ENCODE measurements at places on chromosomes 7 and 10.

DNA sequence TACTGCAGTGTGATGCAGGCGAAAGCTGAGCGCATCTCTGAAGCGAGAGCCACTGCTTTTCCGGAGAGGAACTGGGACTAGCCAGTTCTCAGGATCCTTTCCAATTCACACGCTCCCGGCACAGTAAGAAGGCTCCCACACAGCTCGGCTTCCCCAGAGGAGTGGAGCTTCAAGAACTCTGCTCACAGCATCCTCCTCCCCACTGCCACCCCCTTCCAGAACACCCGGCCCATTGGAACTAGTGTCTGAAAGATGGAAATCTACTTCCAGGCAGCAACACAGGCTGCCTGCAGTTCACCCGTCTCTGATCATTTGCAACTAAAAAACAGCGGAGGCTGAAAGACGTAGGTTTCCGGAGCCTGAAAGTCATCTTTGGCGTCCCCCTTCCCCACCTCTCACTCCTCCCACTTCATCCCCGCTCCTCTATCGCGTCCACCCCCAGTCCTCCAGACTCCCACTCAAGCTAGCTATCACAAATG, at the start of gene DGKB:
TSS of gene DGKB (minus strand) at position 163 of the 479 bp plus-strand sequence.
- H3K4me3 ChIP-seq = no peak within 1 kb of the TSS
- no peaks in the 10 kb centered on the region for H3K36me3 ChIP-seq
- no peak within 1 kb of the TSS for H3K27ac ChIP-seq
- no peak for DNase-seq

GRCh38 chr7:158311791-158312190, 275.8 kb downstream of the PTPRN2 start:
- no peak overlapping the region for H3K27ac ChIP-seq
- H3K36me3 ChIP-seq = no peaks in the 10 kb centered on the region

GRCh38 chr10:71613261-71613777, 106.3 kb downstream of the C10orf105 start:
- H3K27me3 ChIP-seq = no peaks in the 10 kb centered on the region
- H3K36me3 ChIP-seq = no peaks in the 10 kb centered on the region
- H3K4me3 ChIP-seq = no peak overlapping the region
- H3K27ac ChIP-seq = no peak overlapping the region
- no peak for DNase-seq

DNA sequence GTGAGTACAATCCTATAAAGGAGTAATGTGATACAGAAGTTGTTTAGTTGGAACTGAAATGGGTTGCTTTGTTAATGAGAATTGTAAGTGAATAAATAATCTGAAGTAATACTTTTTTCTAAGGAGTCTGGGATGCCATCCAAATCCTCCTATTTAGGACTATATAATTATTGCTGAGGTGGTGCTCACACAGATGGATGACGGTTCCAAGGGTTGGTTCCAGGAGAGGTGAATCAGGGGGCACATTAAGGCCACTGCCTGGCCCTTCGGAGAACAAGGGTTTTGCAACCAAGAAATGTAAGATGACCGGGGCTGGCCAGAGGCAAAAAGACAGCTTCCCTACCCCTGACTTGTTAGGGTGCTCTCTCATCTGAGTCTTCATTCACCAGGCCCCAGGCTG, 352.7 kb downstream of the PHTF2 start:
- no peaks in the 10 kb centered on the region for H3K36me3 ChIP-seq
- H3K4me3 ChIP-seq = no peak overlapping the region
- H3K27ac ChIP-seq = no peak overlapping the region
- DNase-seq = no peak
- H3K4me1 ChIP-seq = no peaks in the 10 kb centered on the region

DNA sequence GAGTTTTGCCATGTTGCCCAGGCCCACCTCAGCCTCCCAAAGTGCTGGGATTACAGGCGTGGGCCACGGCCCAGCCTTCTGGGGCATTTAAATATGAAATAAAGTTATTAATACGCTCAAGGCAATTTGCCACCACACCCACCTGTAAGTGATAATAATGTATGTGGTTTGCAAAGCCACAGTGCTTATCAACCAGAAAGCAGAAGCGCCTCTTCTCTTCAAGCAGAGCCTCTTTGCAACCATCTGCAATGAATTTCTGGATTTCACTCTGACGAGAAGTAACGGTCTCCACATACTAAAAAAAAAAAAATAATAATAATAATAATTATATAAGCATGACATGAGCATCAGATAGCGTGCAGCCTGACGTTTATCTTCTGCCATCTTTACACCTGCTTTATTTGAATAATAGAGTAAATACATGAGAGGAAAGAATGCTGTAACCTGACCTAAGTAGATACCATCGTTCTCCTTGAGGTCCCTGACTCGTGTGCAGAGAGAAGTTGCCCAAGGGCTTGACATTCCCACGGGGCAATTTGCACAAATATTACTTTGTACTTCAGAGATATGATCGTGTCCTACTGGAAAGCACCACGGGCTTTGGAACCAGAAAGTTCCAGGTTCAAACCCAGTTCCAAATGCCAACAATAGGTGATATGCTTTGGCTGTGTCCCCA, 34.0 kb downstream of the BRI3 start:
- DNase-seq = no peak
- no peak overlapping the region for H3K27ac ChIP-seq
- no peaks in the 10 kb centered on the region for H3K4me1 ChIP-seq

DNA sequence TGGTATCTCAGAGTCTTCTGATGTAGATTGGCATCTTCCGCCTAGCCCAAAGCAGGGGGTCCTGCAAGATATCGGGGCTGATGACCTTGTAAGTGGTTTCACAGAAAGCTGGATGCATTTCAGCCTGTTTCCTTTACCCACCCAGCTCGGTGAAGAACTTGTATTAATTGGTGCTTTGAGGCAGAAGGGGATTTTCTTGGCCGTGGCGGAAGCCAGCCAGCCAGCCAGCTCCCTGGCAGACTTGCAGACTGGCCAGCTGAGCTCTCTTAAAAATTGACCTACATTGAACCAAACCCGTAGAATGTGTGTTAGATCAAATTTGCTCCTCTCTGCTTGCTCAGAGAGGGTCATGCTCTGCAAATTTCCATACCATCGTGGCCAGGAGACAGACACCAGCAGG, 218.4 kb downstream of the ADAM12 start:
- H3K4me3 ChIP-seq = no peak overlapping the region
- DNase-seq = no peak
- no peaks in the 10 kb centered on the region for H3K36me3 ChIP-seq
- H3K27me3 ChIP-seq = no peaks in the 10 kb centered on the region
- H3K27ac ChIP-seq = no peak overlapping the region

DNA sequence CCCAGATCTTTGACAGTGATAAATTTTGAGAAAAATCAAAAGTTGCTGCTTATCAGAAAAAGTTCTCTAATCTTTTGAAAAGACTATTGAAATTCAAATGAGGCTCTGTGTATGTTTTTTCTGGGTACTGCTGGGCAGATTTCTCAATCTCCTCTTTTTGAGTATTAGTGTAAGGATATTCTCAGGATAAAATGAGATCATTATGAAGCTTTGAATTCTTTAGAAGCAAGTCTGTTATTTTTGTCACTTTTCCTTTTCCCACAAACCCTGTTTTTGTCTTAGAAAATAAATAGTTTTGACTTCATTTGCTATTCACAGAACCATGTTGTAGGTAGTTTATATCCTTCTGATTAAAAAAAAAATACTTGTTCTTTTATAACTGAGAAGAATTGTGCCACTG, 7.9 kb downstream of the STAM start:
- H3K36me3 ChIP-seq = peaks cover 66% of the 10 kb centered on the region
- peaks cover 80% of the 10 kb centered on the region for H3K4me1 ChIP-seq
- peak overlapping the region; percentile 11 for H3K27ac ChIP-seq
- no peak for DNase-seq

DNA sequence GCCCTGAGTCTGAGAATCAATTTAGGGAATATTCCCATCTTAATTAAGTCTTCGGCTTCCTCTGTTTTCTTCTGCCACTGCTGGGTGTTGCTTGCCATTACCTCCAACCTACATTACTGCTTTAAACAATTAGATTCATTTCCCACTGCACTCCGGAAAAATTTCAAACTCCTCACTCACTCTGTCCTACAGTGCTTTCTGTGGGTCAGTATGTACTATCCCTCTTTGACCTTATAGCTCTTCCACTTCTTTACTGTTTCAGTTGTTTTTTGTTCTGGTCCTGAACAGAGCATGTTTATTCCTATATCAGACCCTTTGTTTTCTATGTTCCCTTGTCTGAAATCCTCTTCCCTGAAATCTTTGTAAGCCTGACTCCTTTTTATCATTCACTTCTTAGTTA, 160.6 kb downstream of the MAGI2 start:
- no peaks in the 10 kb centered on the region for H3K4me1 ChIP-seq
- H3K27me3 ChIP-seq = peaks cover 3% of the 10 kb centered on the region
- DNase-seq = no peak
- H3K36me3 ChIP-seq = no peaks in the 10 kb centered on the region
- H3K4me3 ChIP-seq = no peak overlapping the region

DNA sequence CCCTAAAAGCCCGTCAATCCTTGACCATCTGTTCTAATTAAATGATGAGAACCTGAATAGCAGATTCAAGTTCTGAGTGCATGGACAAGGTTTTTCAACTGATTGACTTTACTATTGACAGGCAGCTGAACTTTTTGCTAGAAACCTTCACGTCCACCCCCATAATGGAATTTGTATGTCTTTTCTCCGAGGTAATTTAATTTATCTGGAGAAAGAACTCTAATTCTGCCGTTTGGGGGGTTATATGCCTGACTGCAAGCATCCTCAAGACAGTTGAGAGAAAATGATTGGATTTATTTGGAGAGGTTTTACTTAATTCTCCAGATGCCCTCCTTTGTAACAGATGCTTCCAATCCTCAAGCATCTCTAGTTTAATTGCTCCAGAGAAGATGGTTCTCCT, 1053.4 kb upstream of the AUTS2 start:
- H3K27ac ChIP-seq = no peak overlapping the region
- no peak for DNase-seq
- no peak overlapping the region for H3K4me3 ChIP-seq
- no peaks in the 10 kb centered on the region for H3K27me3 ChIP-seq

- no peak overlapping the region for H3K4me3 ChIP-seq
- no peaks in the 10 kb centered on the region for H3K4me1 ChIP-seq
- no peaks in the 10 kb centered on the region for H3K27me3 ChIP-seq
- no peak overlapping the region for H3K27ac ChIP-seq
- DNase-seq = no peak
Measured at GRCh38 chr7:47303014-47303694, 278.8 kb downstream of the TNS3 start.

DNA sequence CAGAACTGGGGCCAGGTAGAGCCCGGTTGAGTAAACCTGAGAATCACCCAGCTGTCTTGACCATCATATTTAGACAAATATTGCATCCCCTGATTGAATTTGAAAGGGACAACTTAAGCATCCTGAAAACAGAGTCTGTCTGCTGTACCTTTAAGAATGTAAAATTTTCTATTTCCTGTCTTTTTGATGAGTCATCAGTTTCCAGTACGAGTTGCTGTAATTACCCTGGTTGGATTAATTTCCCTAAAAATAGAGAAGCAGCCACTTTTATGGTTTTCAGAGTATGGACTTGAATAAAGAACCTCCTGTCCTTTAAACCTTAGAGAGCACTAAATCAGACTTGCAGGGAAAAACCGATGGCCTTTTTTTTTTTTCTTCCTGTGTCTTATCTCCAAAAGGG, 164.6 kb upstream of the SH2B2 start:
- H3K4me1 ChIP-seq = peaks cover 13% of the 10 kb centered on the region
- H3K27ac ChIP-seq = peak overlapping the region; percentile 5
- peaks cover 1% of the 10 kb centered on the region for H3K36me3 ChIP-seq
- H3K27me3 ChIP-seq = no peaks in the 10 kb centered on the region

DNA sequence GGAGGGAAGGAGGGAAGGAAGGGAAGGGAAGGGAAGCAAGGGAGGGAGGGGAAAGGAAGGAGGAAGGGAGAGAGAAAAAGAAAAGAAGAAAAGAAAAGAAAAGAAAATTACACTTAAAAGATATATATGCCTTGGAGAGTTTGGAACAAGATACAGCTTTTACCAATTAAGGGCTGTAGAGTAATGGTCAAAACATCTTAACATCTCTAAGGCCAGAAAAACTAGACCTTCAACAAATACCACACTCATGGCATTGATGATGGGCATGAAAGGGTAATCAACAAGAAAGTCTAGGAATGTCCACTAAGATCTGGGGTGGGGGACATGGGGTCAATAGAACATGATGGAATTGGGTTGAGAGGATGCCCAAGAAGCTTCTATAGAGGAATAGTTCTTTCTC, 74.5 kb downstream of the CREB3L2 start:
- peaks cover 25% of the 10 kb centered on the region for H3K4me1 ChIP-seq
- DNase-seq = no peak
- H3K27ac ChIP-seq = no peak overlapping the region

DNA sequence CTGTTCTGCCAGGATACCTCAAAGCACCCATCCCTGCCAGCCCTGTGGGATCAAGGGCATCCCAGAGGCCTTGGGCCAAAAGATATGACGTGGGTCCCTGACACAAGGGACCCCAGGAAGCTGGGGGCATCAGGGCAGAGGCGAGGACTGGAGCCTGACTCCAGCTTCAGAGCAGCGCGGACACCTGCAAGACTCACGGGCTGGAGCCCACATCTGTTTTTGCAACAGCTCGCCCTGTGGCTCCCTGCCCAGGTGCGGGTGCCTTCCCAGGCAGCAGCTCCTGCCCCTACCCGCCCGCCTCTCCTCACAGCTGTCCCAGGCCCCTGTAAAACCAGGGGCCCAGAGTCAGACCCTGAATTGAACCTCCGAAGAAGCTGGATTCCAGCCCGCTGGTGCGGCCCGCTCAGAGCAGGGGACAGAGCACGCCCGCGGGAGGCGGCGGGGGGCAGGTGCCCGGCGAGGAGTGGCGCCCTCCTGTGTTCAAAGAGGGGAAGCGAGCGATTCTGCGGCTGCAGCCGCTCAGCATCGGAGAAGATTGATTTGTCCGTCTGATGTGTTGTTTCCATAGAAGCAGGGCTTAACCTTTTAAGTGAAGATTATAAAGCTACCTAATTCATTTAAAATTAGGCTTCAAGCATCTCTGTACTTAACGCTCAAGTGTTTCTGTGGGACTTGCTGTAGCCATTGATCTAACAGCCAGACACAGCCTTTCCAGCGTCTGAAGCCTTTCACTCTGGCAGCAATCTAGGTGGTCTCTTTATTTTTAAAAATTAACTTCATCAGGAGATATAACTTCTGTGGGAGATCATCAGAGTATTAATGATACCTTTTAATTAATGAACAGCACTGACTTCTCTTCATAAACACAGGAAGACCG, 88.4 kb downstream of the BEND7 start:
- H3K4me1 ChIP-seq = peaks cover 17% of the 10 kb centered on the region
- no peaks in the 10 kb centered on the region for H3K36me3 ChIP-seq
- H3K27ac ChIP-seq = no peak overlapping the region
- DNase-seq = peak; percentile 83
- peaks cover 38% of the 10 kb centered on the region for H3K27me3 ChIP-seq
- H3K4me3 ChIP-seq = peak overlapping the region; percentile 29

DNA sequence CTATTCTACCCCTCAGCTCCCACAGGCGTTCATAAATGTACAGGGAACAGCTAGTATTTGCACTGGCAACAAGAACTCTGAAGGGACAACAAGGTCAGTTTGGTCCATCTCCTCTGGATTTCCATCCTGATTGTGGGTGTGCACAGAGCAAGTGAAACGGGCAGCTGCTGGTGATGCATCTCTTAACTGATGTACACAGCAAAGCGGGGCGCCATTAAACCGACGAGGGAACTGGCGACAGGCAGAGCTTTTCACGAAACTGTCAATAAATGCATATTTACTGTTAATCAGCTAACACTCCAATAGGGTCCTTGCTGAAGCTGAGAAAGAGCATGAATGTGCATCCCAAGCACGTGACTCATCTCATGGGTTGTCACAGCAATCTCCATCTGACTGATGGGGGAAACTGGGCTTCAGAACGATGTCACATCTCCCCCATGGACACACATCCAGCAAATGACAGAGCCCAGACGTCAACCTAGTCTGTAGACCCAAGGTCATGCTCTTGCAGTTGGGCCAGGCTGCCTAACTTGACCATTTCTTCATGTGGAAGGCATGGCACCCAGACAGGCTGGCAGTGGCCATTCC, 54.2 kb downstream of the FAM53B start:
- H3K4me1 ChIP-seq = peaks cover 81% of the 10 kb centered on the region
- H3K36me3 ChIP-seq = peaks cover 43% of the 10 kb centered on the region
- peak overlapping the region; percentile 84 for H3K27ac ChIP-seq
- H3K4me3 ChIP-seq = no peak overlapping the region

Data from activated CD4-positive, alpha-beta T cell treated with anti-CD3 and anti-CD28 coated beads for 36 hours (primary cell).